ENCODE measurements at places on chromosomes 1 and 21.

DNA sequence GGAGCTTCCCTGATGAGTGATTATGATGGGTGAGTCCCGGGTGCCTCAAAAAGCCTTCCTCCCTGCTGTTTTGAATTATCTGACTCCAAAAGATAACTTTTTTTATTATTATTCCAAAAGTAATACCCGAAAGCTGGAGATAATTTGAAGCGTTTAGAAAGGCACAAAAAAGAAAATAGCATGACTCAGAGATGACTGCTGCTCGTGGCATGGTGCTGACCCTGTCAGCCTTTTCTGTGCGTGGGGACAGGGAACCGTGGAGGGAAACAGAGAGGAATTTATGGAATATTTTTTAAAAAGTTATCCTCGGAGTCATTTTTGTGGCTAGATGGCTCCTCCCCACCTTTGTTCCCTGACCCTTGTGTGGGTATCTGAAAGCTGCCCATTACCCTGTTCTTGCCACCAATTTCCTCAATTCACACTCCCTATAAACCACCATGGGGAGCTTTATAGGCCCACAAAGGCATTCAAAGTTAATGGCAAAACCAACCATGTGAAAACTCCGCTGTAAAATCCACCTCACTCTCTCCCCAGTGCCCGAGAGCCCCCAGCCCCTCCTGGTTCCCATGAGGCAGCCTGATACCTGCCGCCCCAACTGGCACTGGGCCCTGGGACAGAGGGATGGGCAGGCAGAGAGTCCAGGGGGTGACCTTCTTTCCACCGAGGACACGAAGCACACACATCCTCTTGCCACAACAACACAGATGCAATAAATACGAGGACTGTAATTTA, 37.5 kb downstream of the IGSF21 start:
- H3K4me3 ChIP-seq = no peak overlapping the region
- no peak for DNase-seq
- no peaks in the 10 kb centered on the region for H3K4me1 ChIP-seq
- H3K27me3 ChIP-seq = no peaks in the 10 kb centered on the region
- H3K36me3 ChIP-seq = no peaks in the 10 kb centered on the region
- H3K27ac ChIP-seq = no peak overlapping the region

DNA sequence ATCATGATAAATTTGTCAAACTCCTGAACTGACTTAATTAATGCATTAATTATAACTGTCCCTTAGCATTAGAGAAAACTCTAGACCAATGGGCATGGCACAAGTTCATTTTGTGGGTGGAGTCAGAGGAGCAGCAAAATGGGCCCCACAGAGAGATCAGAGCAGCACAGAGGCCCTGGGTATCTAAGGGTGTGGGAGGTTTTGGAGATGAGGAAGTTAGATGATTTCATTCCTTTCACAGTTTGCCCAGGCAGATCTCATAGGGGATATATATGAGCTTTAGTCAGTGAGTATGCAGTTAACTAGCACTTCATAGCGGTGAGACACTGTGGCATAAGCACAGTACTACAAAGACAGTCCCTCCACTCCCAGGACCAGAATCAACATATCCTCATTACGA, 117.3 kb downstream of the MAB21L3 start:
- no peaks in the 10 kb centered on the region for H3K27me3 ChIP-seq
- H3K4me1 ChIP-seq = peaks cover 11% of the 10 kb centered on the region
- H3K27ac ChIP-seq = no peak overlapping the region
- H3K36me3 ChIP-seq = no peaks in the 10 kb centered on the region
- H3K4me3 ChIP-seq = no peak overlapping the region

DNA sequence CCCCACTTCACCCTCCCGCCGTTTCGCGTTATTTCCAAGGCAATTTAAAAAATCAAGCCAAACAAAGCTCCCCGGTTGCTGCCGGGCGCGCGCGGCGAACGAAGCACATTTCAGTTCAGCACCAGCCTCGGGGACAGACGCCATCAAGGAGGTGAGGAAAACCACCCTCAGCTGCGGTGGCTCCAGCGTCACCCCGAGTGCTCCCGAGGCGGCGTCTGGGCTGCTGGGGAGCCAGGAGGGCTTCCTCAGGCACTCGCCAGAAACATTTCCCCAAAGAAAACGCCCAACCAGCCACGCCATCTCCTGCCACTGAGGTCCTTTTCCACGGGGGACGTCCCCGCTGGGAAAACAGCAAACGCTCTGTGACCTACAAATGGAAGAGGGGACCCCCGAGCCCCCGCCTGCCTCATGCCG, 623 bp downstream of the GNG4 start:
- H3K4me3 ChIP-seq = peak overlapping the region; percentile 72
- H3K27me3 ChIP-seq = peaks cover 68% of the 10 kb centered on the region
- H3K36me3 ChIP-seq = peaks cover 4% of the 10 kb centered on the region
- peak; percentile 71 for DNase-seq
- peaks cover 28% of the 10 kb centered on the region for H3K4me1 ChIP-seq

DNA sequence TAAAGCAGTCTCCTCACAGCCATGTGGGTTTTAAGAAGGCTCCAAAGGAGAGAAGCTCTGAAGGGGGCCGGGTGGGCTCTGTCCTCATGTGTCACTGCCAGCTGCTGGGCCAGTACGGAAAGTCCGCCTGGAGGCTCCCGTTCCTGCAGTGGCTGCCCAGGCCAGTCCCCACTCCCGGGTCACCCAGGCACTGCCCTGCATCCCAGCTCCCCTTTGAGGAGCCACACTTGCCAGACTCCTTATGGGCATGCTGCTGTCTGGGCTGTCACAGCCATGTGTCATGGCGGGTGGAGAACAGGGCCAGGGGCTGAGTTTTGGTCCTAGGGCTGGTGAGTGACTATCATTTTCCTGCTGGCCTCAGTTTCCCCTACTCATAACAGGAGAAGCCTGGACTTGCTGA, 79.4 kb upstream of the ACTRT2 start:
- no peaks in the 10 kb centered on the region for H3K4me1 ChIP-seq
- no peak for DNase-seq
- no peaks in the 10 kb centered on the region for H3K36me3 ChIP-seq
- H3K4me3 ChIP-seq = no peak overlapping the region
- H3K27me3 ChIP-seq = no peaks in the 10 kb centered on the region
- no peak overlapping the region for H3K27ac ChIP-seq

GRCh38 chr1:44417351-44418021, 12.4 kb downstream of the RNF220 start:
- peaks cover 3% of the 10 kb centered on the region for H3K4me1 ChIP-seq
- H3K27ac ChIP-seq = no peak overlapping the region
- H3K27me3 ChIP-seq = peaks cover 59% of the 10 kb centered on the region

DNA sequence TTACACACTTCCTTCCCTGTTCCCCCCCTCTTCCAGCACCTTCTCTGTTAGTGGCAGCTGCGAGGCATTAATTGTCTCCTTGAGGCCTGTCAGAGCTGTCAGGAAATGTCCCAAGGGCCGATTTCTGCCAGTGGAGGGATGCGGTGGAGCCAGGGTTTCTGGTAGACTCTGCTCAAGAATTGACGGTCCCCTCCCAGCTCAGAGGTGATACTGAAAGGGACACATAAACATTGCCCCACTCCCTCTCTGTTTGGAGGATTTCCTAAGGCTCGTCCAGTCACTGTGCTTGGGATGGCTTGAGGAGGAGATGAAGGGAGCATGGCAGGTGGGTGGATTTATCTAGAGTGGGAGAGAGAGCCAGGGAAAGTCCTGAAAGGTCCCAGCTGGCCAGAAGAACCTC, 61.4 kb upstream of the CD34 start:
- H3K27me3 ChIP-seq = peaks cover 35% of the 10 kb centered on the region
- DNase-seq = no peak
- H3K27ac ChIP-seq = no peak overlapping the region
- H3K36me3 ChIP-seq = no peaks in the 10 kb centered on the region
- H3K4me1 ChIP-seq = no peaks in the 10 kb centered on the region
- H3K4me3 ChIP-seq = no peak overlapping the region

DNA sequence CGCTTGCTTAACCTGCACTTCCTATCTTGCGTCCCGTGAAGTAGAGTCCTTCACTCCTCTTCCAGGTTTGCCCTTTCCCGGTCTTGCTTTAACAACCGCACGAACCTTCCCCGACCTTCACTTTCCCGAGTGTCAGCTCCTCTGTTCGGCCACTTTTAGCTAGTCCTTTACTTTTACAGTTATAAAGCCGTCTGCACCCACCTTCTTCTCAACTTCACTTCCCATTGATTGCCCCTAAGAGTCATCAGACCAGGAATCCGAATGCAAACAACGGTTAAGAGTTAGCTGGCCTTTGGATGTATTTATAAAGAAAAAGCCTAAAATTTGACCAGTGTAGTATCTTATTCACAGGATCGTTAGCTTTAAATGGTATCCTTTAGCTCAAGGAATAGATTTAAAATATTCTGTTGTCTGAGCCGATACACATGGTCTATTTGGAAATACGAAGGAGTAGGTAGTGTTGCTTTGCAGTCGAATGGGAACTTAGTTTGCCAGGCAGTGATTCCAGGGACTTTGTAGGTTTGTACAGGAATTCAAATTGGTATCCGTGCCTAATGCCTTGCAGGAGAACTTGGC, 1.4 kb downstream of the PPP2R5A start:
- H3K27me3 ChIP-seq = peaks cover 5% of the 10 kb centered on the region
- H3K36me3 ChIP-seq = peaks cover 16% of the 10 kb centered on the region
- H3K4me1 ChIP-seq = peaks cover 56% of the 10 kb centered on the region

GRCh38 chr1:5348732-5349465, 643.3 kb downstream of the NPHP4 start:
- H3K4me1 ChIP-seq = no peaks in the 10 kb centered on the region
- no peaks in the 10 kb centered on the region for H3K36me3 ChIP-seq
- no peak for DNase-seq
- H3K27ac ChIP-seq = no peak overlapping the region
- no peaks in the 10 kb centered on the region for H3K27me3 ChIP-seq
- no peak overlapping the region for H3K4me3 ChIP-seq

DNA sequence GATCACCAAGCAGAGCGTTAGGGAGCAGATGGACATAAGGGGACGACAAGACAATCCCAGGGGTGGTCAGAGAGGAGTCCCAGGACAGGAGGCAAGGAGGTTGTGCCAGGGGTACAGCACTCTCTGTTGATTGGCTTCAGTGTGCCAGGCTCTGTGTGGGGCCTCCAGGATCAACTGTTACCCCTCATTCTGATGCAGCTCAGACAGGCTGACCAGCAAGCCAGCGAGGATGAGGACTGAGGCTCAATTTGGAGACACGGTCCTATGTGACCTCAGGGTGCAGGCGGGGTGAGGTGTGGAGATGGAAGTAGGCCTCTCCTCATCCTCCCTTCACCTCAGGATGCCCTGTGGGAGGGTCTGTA, 4.0 kb downstream of the HYI start:
- H3K27ac ChIP-seq = no peak overlapping the region
- no peak overlapping the region for H3K4me3 ChIP-seq
- peaks cover 17% of the 10 kb centered on the region for H3K4me1 ChIP-seq

- H3K27ac ChIP-seq = peak overlapping the region; percentile 56
- peaks cover 78% of the 10 kb centered on the region for H3K4me1 ChIP-seq
- DNase-seq = peak; percentile 31
- peaks cover 84% of the 10 kb centered on the region for H3K36me3 ChIP-seq
- H3K27me3 ChIP-seq = no peaks in the 10 kb centered on the region
Observed at GRCh38 chr1:8962812-8963530, 17.3 kb downstream of the CA6 start.

DNA sequence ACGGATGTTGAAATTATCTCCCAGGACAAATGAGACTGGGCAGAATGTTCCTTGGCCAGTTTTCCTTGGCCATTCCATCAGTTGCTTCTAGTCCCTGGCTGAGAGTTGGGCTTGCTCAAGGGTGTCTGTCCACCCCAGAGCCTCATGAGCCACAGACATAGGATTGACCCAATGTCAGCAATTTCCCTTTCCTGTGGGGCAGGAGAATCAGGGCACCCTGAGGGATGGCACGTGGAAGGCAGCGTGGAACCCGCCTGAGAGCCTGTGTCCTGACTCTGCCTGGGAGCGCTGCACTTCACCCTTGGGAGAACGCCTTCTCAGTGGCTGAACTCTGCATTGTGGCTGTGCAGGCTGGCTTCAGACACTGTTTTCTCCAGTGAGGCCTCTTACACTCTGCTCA, 71.3 kb upstream of the B3GALNT2 start:
- H3K27me3 ChIP-seq = peaks cover 2% of the 10 kb centered on the region
- H3K27ac ChIP-seq = no peak overlapping the region
- H3K36me3 ChIP-seq = no peaks in the 10 kb centered on the region
- no peaks in the 10 kb centered on the region for H3K4me1 ChIP-seq
- DNase-seq = no peak

- H3K36me3 ChIP-seq = peaks cover 15% of the 10 kb centered on the region
- H3K4me3 ChIP-seq = no peak overlapping the region
- H3K4me1 ChIP-seq = peaks cover 40% of the 10 kb centered on the region
- DNase-seq = peak; percentile 58
Observed at GRCh38 chr1:227748496-227749182, 13.4 kb downstream of the SNAP47 start.

DNA sequence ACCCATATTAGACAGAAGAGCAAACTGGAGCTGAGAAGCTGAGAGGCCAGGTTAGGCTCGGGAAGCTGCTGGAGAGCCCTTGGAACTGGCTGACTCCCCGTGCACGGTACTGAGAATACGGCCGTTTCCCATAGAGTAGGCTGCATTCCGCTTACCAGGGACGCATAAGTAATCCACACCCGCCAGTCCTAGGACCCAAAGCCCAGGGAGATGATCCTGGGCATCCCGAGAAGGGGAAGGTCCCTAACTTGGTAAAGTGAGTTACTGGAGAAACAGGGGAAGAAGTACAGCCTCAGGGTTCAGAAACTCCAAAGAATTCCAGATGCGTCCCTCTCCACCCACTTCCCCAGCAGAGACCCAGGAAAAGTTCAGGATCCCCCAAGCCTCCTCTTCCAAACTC, 1.3 kb downstream of the LRRC38 start:
- H3K27me3 ChIP-seq = peaks cover 44% of the 10 kb centered on the region
- H3K4me3 ChIP-seq = no peak overlapping the region
- H3K36me3 ChIP-seq = no peaks in the 10 kb centered on the region
- no peak for DNase-seq
- no peak overlapping the region for H3K27ac ChIP-seq

DNA sequence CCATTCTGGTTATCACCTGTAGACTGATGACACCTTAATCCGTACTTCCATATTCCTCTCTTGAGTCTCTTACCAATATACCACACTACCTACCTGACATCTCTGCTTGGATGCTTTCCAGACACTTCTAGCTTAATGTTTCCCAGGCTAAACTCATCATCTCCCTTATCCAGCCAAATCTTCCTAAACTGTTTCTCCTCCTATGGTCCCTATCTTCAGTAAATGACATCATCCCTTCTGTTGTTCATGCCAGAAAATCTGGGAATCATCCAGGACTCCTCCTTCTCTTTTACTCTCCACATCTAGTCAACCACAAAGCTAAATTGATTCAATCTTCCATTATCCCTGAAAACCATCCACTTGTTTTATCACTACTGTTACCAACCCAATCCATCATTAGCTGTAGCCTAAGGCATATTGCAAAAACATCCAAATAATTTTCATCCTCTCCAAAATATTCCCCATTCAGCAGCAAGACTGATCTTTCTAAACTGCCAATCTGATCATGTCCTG, 464.1 kb upstream of the BEND5 start:
- no peak overlapping the region for H3K27ac ChIP-seq
- H3K4me3 ChIP-seq = no peak overlapping the region
- no peaks in the 10 kb centered on the region for H3K27me3 ChIP-seq
- H3K36me3 ChIP-seq = no peaks in the 10 kb centered on the region
- no peak for DNase-seq

All from activated CD4-positive, alpha-beta T cell treated with anti-CD3 and anti-CD28 coated beads, Interleukin-2, amount 10 ng/mL, durations not matched to agents 7 days and 5 days (primary cell).